ENCODE measurements at places on chromosomes 3 and 15. TPM values are rescaled to one million over a fixed set of nuclear protein-coding genes. Genes with fewer than 3 reads are reported as not detected.
A peak's percentile ranks its signal among the peaks of the same experiment; 100 is the strongest.

DNA sequence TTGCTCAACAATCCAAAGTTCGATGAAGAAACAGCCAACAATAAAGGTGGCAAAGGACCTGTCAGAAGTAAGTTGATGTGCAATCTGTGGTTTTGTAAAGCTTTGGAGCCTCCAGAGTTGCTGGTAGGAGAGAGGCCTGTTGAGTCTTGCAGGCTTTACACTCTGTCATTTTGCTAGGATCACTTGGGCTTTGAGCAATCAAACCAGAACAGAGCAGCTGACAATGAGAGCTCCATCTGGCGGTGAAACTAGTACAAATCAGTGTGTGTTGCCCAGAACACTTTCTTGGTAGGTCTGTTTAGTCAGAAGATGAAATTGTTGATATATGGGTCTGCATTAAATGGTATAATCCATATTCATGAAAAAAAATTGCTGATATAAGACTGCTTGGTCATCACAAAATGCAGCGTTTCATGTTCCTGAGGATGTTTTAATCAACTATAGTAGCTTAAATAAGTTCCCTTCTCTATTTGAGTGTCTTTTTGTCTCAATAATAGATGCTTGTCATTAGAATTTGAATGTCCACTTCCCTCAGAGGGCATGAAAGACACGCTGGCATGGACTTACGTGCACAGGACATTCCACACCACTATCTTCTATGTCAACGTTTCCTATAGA is 25.7 kb downstream of the TMOD2 start:
- H3K27ac ChIP-seq: no peak overlapping the region
- H3K27me3 ChIP-seq: no peaks in the 10 kb centered on the region
- peak; percentile 54 for DNase-seq
- no peaks in the 10 kb centered on the region for H3K4me1 ChIP-seq
- no peak overlapping the region for H3K4me3 ChIP-seq

DNA sequence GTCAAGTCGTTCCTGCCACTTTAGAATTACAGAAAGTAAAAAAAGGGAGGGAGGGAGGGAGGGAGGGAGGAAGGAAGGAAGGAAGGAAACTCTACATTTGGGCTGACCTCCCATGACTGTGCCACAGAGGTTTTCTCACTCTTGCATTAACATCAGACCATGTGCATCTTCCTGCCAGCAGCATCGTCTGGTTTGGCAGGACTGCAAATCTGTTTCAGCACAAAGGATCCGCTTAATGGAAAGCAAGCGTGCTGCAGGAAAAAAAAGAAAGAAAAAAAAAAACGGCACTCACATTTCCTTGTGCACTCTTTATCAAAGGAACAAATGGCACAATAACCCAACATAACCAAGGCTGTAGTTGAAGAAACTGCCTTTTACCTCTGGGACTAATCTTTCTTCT is 148.8 kb upstream of the HES1 start:
- H3K27me3 ChIP-seq: no peaks in the 10 kb centered on the region
- DNase-seq: no peak
- H3K36me3 ChIP-seq: no peaks in the 10 kb centered on the region
- no peaks in the 10 kb centered on the region for H3K4me1 ChIP-seq

DNA sequence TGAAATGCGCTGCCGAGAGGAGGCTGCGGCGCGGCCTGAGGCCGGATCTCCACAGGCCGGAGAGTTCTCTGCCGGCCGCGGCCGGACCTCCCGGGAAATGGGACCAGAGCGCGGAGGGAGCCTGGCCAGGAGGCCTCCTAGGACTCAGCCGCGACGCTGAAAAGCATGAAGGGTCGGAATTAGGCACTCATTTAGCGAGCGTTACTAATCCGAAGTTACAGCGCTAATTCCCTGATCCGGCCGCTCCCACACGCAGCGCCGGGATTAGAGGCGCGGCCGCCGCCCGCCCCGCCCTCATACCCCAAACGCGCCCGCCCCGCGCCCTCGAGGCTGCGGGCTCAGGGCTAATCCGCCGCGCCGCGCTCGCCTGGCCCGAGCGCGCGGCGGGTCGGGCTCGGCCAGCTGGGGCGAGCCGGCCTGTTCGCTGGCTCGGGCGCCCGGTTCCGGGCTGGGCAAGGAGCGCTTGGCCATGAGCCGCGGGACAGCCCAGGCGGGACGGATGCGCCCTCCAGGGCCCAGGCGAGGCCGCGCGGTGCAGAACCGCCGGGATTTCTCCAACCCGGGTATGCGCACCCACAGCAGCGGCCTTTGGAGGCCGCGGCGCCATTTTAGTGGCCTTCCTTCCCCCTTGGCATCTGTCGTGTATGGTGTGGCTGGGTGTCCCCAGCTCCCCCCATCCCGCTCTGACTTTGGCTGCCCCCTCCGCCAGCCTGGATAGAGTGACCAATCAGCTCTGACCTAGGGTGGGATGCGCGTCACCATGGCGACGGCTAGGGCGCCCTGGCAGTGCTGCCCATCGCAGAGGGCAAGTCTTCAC is 36.8 kb upstream of the POLG start:
- no peaks in the 10 kb centered on the region for H3K36me3 ChIP-seq
- no peaks in the 10 kb centered on the region for H3K4me1 ChIP-seq
- no peak overlapping the region for H3K27ac ChIP-seq
- H3K27me3 ChIP-seq: peaks cover 89% of the 10 kb centered on the region
- DNase-seq: no peak

The EPB42 gene
- not detected for total RNA-seq

The HMG20A gene
- 10.5 TPM for total RNA-seq

GRCh38 chr3:86937306-86937791 is 53.6 kb downstream of the VGLL3 start:
- H3K27ac ChIP-seq: peak overlapping the region; percentile 21
- H3K4me3 ChIP-seq: no peak overlapping the region
- peak; percentile 24 for DNase-seq
- no peaks in the 10 kb centered on the region for H3K36me3 ChIP-seq
- H3K4me1 ChIP-seq: peaks cover 4% of the 10 kb centered on the region

GRCh38 chr15:93997071-93997658 is 234.2 kb upstream of the MCTP2 start:
- H3K27ac ChIP-seq: no peak overlapping the region
- no peak for DNase-seq
- no peaks in the 10 kb centered on the region for H3K36me3 ChIP-seq
- no peak overlapping the region for H3K4me3 ChIP-seq

GRCh38 chr15:33048255-33048654 is 146.3 kb downstream of the FMN1 start:
- DNase-seq: no peak
- H3K27ac ChIP-seq: no peak overlapping the region
- no peaks in the 10 kb centered on the region for H3K36me3 ChIP-seq
- no peak overlapping the region for H3K4me3 ChIP-seq
- no peaks in the 10 kb centered on the region for H3K27me3 ChIP-seq

GRCh38 chr3:110925798-110926197 is 145.8 kb upstream of the NECTIN3 start:
- DNase-seq: no peak
- no peaks in the 10 kb centered on the region for H3K36me3 ChIP-seq

GRCh38 chr3:78734048-78734637 is 1033.7 kb downstream of the ROBO1 start:
- H3K27me3 ChIP-seq: no peaks in the 10 kb centered on the region
- DNase-seq: no peak
- no peak overlapping the region for H3K27ac ChIP-seq
- no peaks in the 10 kb centered on the region for H3K4me1 ChIP-seq
- no peaks in the 10 kb centered on the region for H3K36me3 ChIP-seq
- H3K4me3 ChIP-seq: no peak overlapping the region

- H3K4me3 ChIP-seq: no peak overlapping the region
- no peak for DNase-seq
- no peaks in the 10 kb centered on the region for H3K27me3 ChIP-seq
- H3K36me3 ChIP-seq: no peaks in the 10 kb centered on the region
Observed at GRCh38 chr3:24290596-24290995, 204.1 kb downstream of the THRB start.

GRCh38 chr3:49912881-49913281 is 9.2 kb upstream of the MST1R start:
- no peaks in the 10 kb centered on the region for H3K4me1 ChIP-seq
- no peak overlapping the region for H3K4me3 ChIP-seq
- H3K36me3 ChIP-seq: no peaks in the 10 kb centered on the region

The ERC2 gene
- total RNA-seq: not detected

GRCh38 chr15:39301589-39301999 is 279.3 kb upstream of the THBS1 start:
- H3K4me3 ChIP-seq: no peak overlapping the region

DNA sequence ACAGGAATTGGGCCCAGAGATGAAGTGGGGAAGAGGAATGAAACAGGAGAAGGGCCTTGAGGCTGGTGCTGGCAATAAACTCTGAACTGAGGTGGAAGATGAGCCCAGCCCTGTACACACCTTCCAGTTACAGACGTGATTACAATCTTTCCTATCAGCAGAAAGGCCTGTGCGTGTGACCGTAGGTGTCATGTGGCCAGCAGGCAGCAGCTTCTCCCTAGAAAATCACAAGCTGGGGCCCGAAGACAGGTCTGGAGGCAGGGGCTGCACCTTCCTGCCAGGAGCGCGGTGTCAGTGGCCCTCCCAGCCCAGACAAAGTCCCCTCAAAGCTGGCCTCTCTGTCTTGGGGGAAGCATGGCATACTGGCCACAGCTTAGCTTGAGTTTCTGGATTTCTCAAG is 16.7 kb upstream of the PIGZ start:
- H3K27ac ChIP-seq: no peak overlapping the region
- H3K27me3 ChIP-seq: no peaks in the 10 kb centered on the region
- H3K36me3 ChIP-seq: no peaks in the 10 kb centered on the region
- no peak overlapping the region for H3K4me3 ChIP-seq
- no peak for DNase-seq
- no peaks in the 10 kb centered on the region for H3K4me1 ChIP-seq

The RPUSD2 gene
- 0.29 TPM for total RNA-seq

DNA sequence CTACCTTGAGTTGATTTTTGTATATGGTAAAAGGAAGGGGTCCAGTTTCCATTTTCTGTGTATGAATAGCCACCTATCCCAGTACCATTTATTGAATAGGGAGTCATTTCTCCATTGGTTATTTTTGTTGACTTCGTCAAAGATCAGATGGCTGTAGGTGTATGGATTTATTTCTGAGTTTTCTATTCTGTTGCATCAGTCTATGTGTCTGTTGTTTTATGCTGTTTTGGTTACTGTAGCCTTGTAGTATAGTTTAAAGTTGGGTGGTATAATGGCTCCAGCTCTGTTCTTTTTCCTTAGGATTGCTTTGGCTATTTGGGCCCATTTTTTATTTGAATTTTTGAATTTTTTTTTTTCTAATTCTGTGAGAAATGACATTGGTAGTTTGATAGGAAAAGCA is 125.5 kb upstream of the FGF7 start:
- no peaks in the 10 kb centered on the region for H3K4me1 ChIP-seq
- no peaks in the 10 kb centered on the region for H3K36me3 ChIP-seq
- H3K27me3 ChIP-seq: no peaks in the 10 kb centered on the region
- H3K4me3 ChIP-seq: no peak overlapping the region
- H3K27ac ChIP-seq: no peak overlapping the region

DNA sequence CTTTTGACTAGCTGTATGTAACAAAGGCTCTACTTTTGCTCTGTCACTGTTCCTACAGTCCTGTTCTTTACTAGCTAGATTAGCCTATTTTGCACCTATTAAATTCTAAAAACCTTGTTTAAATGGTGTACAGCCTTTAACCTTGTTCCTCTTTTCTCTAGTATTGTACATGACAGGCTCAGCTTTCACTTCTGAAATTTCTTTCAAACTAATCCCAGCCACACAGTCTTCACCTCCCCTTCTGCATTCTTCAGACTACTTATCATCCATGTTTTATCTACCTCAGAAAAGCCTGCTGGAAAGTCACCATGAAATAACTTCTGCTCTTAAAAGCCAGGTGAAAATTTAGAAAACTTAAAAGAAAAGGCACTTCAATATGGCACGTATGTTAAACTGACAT is 122.4 kb downstream of the NECTIN3 start:
- H3K36me3 ChIP-seq: no peaks in the 10 kb centered on the region
- H3K27me3 ChIP-seq: no peaks in the 10 kb centered on the region
- no peak for DNase-seq

The CLDN18 gene
- not detected for total RNA-seq

DNA sequence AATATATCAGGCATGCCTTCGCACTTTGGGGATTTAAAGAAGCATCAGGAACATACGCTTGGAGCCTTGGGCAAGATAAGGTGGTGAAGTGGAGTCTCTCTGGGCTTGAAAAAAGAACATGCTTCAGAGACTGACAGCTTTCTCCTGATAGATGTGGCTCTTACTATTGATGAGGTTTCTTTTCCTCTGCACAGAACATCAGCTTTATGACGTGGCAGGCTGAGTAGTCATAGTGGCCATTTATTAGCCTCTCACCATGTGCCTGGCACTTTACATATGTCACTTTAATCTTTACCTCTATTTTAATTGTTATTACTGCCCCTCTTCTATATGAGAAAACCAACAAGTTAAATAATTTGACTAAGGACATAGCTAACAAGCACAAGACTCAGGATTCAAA is 19.0 kb upstream of the LRRC58 start:
- DNase-seq: no peak
- H3K27ac ChIP-seq: no peak overlapping the region
- H3K4me3 ChIP-seq: no peak overlapping the region
- H3K4me1 ChIP-seq: no peaks in the 10 kb centered on the region
- H3K36me3 ChIP-seq: no peaks in the 10 kb centered on the region

DNA sequence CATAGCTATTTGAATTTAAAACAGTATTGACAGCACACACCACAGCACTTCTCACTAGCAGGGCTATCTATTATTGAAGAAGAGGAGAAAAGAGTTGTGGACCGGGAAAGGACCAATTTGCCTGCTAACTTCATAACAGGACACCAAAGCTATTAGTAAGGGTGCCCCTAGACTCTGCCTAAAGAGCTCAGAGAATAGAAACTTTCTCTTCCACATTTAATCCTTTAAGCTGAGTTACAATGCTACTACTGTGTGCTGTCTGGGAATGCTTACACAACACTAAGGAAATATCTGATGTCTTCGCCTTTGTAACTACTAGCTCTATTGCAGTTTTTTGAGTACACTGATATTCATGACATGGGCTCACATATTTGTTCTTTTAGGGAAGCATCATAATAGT is 13.5 kb upstream of the AADAC start:
- H3K36me3 ChIP-seq: no peaks in the 10 kb centered on the region
- no peaks in the 10 kb centered on the region for H3K27me3 ChIP-seq
- H3K27ac ChIP-seq: no peak overlapping the region
- no peak for DNase-seq

GRCh38 chr3:183636221-183637105 is 1.0 kb downstream of the KLHL24 start:
- peak overlapping the region; percentile 100 for H3K27ac ChIP-seq
- peak; percentile 88 for DNase-seq
- peak overlapping the region; percentile 85 for H3K4me3 ChIP-seq
- H3K4me1 ChIP-seq: no peaks in the 10 kb centered on the region
- H3K27me3 ChIP-seq: no peaks in the 10 kb centered on the region

DNA sequence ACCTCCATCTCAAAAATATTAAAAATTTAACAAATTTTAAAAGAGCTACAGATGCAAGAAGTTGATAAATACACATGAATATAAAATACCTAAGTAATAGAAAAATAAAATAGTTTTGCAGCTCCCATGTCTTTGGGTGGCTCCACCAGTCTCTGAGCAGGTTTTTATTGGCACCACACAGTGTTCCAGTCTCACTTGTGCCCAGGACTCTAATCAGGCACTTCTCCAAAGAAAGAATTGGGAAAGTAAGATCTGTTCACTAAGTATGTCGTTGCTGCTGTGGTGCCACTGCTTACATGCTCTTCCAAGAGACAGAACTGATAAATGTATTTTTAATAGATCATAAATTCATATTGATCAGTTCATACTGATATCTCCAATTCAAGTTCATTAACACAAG is 92.5 kb upstream of the ABI3BP start:
- no peaks in the 10 kb centered on the region for H3K36me3 ChIP-seq
- H3K4me1 ChIP-seq: no peaks in the 10 kb centered on the region
- no peak for DNase-seq
- no peaks in the 10 kb centered on the region for H3K27me3 ChIP-seq

The SLC24A1 gene
- total RNA-seq: 12.3 TPM

All from uterus (tissue), 4 donors.